Stimulated activated CD8-positive, alpha-beta memory T cell treated with anti-CD3 and anti-CD28 coated beads, Interleukin-4, amount 100 ng/mL, for 48 hours (primary cell): ENCODE measurements at places on chromosomes 12 and 14.

DNA sequence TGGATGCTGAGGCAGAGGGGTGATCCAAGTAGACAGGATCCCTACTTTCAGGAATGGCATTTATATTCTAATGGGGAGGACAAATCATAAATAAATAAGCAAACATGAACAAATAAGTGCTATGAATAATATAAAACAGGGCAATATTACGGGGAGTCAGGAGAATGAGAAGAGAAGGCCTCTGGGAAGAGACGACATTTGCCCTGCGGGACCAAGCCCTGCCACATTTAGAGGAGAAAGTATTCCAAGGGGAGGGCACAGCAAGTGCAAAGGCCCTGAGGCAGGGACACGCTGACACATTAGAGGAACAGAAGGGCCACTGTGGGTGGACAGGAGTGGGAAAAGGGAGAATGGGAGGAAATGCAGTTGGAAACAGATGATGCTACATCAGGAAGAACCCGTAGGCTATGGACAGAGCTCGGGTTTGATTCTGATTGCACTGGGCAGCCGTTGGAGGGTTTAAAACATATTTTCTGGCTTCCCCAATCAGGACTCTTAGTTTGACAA is 1.3 kb downstream of the RNFT2 start:
- DNase-seq: no peak

DNA sequence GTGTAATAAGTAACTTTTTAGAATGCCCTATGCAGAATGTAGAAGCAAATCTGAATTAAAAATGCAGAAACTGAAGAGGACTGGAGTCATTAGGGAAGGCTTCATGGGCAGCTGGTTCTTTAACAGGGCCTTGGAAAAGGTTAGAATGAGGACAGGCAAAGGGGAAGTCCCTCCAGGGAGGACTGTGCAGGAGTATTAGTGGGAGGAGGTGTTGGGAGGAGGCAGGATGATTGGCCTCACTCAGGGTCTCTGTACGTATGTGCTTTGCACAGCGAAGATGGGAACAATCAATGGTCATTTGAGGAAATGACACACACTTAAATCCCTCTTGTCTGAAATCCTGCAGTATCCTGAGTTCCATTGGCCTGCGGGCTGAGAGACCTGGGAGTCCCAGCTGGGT is 119.7 kb downstream of the PTCSC3 start:
- DNase-seq: no peak

DNA sequence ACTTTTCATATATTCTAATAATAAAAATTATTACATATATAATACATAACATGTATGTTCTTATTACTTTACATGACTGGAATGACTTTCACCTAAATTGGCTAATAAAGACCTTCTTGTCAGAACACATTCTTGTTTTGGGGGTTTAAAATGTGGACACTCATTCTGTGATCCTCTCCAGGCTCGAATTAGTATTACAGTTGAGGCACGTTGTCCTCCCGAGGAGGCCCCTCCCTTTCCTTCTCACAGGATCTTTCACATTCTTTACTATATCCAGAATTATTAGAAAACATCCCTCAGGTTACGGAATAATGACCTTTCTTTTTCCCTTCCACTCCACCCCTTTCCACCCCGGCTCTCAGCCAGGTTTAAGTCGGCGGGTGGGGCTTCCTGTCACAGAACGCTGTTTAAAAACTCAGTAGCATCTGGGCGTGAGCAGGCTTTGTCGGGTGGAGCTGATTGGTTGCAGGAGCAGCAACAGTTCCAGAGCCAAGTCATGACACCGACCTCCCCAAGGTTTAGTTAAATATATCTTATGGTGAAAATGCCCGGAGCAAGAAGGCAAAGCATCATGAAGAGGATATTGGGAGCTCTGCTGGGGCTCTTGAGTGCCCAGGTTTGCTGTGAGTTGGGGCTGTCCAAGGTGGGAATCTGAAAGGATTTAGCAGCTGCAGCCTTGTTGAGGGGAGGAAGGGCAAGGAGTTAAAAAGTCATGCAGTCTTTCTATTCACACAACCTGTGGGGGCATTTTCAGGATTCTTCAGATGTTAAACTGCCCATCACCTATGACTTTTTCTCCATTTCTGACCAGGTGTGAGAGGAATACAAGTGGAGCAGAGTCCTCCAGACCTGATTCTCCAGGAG is 396.7 kb upstream of the OR4E1 start:
- peak; percentile 54 for DNase-seq

DNA sequence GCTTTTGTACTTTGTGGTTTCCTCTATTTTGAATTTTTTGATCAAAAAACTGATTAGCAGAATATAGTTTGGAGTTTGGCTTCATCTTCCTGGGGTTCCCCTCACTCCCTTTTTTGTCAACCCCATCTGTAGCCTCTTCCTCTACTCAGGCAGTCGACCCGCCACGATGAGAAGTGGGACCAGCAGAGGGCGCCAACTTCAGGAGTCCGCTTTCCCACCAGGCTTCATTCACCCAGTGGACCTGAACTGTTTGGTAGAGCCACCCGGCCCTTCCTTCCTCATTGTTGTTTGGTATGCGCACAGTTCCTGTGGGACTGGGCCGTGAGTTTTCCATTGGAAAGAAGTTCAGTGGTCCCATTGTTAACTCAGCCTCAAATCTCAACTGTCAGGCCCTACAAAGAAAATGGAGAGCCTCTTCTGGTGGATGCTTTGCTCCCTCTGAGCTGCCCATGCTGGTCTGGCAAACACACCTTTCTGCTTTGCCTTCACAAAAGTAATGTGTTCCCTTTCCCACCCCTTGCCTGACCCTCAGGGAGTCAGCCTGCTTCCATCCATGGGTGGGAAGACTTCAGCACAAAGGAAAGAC is 21.7 kb downstream of the TMBIM6 start:
- DNase-seq: peak; percentile 90

- no peak for DNase-seq
Measured at GRCh38 chr12:88058719-88059077, 29.5 kb upstream of the C12orf50 start.

DNA sequence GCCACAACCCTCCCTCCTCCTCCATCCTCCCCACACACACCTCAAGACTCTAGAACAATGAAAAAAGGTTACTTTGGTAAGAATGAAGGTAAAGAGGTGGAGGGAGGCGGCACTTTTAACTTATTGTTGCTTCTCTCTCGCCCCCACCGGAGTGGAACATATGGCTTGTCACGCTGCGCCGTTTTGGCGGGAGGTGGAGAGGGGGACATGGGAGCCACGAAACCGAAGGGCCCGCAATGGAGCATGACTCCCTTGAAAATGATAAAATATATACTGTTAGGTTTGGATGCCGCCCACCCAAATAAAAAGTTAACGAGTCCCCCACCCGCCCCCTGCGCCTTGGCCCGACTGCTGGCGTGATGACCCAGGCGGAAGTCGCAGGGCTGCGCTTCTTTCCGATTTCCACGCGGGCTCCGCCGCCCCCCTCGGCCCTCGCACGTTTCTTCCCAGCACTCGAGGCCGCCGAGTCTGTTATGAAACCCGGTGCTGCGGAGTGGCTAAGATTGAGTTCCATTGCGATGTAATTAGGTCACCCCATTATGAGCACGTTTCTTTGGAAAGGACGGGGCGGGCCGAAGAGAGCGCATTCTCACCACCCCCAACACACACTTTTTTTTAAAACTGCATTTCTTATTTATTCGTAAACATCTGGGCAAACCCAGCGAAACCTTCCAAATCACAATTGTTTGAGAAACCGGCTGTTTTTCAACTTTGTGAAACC is 1.4 kb upstream of the ZFP36L1 start:
- peak; percentile 88 for DNase-seq

DNA sequence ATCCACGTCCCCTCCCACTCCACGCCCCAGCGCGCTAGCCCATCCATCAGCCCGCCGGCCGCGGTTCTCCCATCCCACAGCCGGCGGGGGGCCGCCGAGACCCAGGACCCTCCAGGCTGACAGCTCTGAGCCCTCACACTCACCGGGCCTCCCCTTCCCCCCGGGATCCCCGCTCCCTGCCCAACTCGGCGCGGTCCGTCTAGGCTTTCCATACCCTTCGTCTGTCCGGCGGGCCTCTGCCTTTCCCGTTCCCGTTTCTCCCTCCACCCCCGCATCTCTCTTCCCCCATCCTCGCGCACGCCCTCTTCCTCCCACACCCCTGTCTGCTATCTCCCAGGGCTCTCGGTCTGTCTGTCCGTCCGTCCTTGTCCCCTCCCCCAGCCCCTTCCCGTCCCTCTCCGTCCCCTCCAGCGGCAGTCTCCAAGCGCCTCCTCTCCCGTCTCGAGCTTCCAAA is 726 bp downstream of the ZFHX2 start:
- no peak for DNase-seq
